ENCODE measurements at places on chromosomes 5 and 9. TPM values are rescaled to one million over a fixed set of nuclear protein-coding genes. Genes with fewer than 3 reads are reported as not detected.
A peak's percentile ranks its signal among the peaks of the same experiment; 100 is the strongest.

DNA sequence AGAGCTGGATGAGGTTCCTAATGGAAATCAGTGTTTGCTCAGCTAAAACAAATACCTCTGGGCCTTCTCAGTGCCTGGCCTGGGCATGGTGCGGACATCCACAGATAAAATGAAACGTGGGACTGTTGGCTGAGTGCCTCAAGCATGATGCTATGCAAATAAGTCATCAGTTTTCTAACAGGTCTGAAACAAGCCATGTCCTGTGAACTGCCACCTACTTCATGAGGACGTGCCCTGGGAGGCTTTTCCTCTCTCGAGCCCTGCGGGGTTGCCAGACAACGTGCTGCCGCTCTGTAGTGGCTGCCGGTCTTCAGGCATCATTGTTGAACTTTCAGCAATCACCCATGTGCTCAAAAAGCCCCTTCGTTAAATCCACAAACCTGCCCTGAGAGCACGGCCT, 240.4 kb upstream of the IRX2 start:
- no peaks in the 10 kb centered on the region for H3K36me3 ChIP-seq
- H3K4me3 ChIP-seq: no peak overlapping the region
- no peak for DNase-seq
- H3K27me3 ChIP-seq: no peaks in the 10 kb centered on the region
- H3K4me1 ChIP-seq: no peaks in the 10 kb centered on the region

Gene CCDC112
- 2.1 TPM for total RNA-seq

Gene SAXO1
- 0.10 TPM for total RNA-seq

Gene FCN2
- not detected for total RNA-seq

GRCh38 chr9:127034691-127035090, 87.7 kb downstream of the ANGPTL2 start:
- peaks cover 6% of the 10 kb centered on the region for H3K27me3 ChIP-seq
- no peaks in the 10 kb centered on the region for H3K36me3 ChIP-seq
- no peak for DNase-seq
- H3K4me3 ChIP-seq: no peak overlapping the region
- no peaks in the 10 kb centered on the region for H3K4me1 ChIP-seq

Gene ANKRD31
- 0.17 TPM for total RNA-seq

Gene PCDHGB5
- total RNA-seq: not detected

GRCh38 chr9:90175865-90176264, 466.8 kb downstream of the DIRAS2 start:
- no peak overlapping the region for H3K4me3 ChIP-seq
- H3K36me3 ChIP-seq: no peaks in the 10 kb centered on the region
- H3K27me3 ChIP-seq: peaks cover 3% of the 10 kb centered on the region
- no peak overlapping the region for H3K27ac ChIP-seq

Gene MBLAC2
- total RNA-seq: 6.1 TPM

DNA sequence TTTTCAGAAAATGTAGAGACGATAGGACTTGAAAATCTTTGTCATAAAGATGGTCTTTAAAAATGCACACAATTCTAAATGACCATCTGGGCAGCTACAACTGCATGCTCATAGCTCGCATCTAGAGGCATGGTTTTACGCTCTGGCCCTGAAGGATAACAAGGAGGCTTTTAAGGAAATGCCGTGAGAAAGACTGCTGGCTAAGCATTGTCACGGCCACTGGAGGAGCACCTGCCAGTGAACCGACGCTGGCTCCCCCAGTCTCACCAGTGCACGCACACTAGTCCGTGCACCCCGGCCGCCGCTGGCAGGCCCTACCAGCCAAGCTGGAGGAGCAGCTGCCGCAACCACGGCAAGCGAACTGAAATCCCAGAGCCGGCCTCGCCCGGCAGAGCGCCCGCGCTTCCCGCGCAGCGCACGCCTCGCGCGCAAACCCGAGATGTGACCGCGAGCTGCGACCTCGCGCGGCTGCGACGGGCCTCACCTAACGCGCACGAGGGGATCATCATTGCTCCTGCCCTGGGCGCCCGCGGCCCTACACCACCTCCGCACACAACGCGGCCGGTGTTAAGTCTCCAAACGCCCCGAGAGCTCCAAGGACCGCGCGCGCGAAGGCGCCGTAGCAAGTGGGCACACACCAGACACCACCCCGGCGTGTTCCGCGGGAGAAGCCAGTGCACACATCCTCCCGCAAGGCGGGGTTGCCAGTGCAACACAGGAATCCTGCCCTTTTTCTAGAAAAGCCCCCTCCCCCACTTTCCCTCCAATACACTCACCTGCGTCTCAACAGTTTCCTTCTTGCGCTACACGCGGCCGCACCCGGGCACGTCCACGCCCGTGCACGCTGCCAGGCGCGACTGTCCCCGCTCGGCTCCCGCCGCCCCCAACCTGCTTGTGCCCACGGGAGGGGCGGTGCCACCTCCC, 5.3 kb downstream of the ELAVL2 start:
- H3K4me3 ChIP-seq: no peak overlapping the region
- H3K27me3 ChIP-seq: peaks cover 32% of the 10 kb centered on the region
- H3K4me1 ChIP-seq: no peaks in the 10 kb centered on the region

- H3K27me3 ChIP-seq: peaks cover 13% of the 10 kb centered on the region
- H3K36me3 ChIP-seq: no peaks in the 10 kb centered on the region
- no peaks in the 10 kb centered on the region for H3K4me1 ChIP-seq
- no peak for DNase-seq
Measured at GRCh38 chr5:57370376-57370775, 112.2 kb downstream of the ACTBL2 start.

GRCh38 chr5:30650311-30650710, 543.2 kb upstream of the CDH6 start:
- no peak for DNase-seq
- no peak overlapping the region for H3K4me3 ChIP-seq
- H3K27me3 ChIP-seq: no peaks in the 10 kb centered on the region
- no peaks in the 10 kb centered on the region for H3K36me3 ChIP-seq
- no peaks in the 10 kb centered on the region for H3K4me1 ChIP-seq

- H3K4me1 ChIP-seq: peaks cover 39% of the 10 kb centered on the region
- H3K27ac ChIP-seq: peak overlapping the region; percentile 58
- H3K36me3 ChIP-seq: peaks cover 2% of the 10 kb centered on the region
- no peak overlapping the region for H3K4me3 ChIP-seq
- DNase-seq: peak; percentile 34
Measured at GRCh38 chr5:157864067-157864466, 5.1 kb upstream of the CLINT1 start.

DNA sequence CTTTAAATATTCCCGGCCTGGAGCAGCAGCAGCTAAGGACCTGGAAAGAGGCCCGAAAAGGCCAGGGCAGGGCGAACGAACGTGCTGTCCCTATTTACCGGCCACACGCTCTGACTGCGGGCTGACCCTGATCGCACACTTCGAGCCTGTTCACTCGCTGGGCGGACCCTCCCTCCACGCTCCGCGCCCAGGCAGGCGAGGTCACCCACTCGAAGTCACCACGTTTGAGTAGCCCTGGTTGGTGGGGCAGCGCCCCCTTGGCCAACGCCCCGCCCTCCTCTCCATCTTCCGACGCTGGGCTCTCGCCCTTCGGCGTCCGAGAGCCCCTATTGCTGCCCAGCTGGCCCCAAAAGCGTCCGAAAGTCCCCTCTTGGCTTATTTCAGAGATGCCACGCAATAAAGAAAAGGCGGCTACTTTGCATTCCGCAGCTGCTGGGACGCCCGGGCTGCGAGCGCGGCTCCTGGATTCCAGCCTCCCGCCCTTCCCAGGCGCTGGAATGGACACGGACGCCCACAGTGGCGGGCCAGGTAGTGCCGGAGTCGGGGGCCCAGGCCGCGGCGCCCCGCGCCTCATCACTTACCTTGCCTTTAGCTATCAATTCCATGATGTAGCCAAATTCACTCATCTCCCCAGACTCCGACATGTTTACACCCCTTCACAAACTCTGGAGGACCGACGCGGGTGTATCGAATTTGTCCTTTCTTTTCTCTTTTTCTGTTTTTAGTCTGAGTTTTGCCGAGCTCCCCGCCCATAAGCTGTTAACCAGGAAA, 9.9 kb upstream of the TRIM36 start:
- H3K36me3 ChIP-seq: no peaks in the 10 kb centered on the region
- H3K27ac ChIP-seq: no peak overlapping the region
- H3K27me3 ChIP-seq: peaks cover 80% of the 10 kb centered on the region
- DNase-seq: no peak
- peaks cover 10% of the 10 kb centered on the region for H3K4me1 ChIP-seq

DNA sequence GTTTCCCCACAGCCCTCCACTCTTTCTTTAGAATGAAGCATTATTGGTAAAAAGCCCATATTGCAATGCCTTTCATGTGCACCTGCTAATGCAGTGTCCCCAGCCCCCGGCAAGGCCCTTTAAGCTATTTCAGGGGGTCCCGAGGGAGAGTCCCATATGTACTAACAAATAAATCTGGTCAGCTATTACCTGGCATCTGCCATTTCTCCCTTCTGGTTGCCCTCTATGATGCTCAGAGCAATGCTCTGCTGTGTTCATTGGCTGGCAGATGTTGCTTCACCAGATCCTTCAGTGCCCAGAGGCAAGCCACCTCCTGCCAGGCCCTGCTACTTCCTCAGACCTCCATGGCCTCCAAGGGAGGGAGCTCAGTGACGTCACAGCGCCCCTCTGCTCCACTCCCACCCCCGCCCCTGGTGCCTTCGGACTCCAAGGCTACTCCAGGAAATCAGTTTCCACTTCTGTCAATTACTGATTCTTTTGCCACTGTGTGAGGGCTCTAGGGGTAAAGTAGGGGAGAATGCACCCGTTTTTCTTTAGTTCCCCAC, 201.1 kb upstream of the GLRA1 start:
- DNase-seq: no peak
- no peak overlapping the region for H3K27ac ChIP-seq
- no peaks in the 10 kb centered on the region for H3K36me3 ChIP-seq
- H3K27me3 ChIP-seq: peaks cover 2% of the 10 kb centered on the region
- no peaks in the 10 kb centered on the region for H3K4me1 ChIP-seq

DNA sequence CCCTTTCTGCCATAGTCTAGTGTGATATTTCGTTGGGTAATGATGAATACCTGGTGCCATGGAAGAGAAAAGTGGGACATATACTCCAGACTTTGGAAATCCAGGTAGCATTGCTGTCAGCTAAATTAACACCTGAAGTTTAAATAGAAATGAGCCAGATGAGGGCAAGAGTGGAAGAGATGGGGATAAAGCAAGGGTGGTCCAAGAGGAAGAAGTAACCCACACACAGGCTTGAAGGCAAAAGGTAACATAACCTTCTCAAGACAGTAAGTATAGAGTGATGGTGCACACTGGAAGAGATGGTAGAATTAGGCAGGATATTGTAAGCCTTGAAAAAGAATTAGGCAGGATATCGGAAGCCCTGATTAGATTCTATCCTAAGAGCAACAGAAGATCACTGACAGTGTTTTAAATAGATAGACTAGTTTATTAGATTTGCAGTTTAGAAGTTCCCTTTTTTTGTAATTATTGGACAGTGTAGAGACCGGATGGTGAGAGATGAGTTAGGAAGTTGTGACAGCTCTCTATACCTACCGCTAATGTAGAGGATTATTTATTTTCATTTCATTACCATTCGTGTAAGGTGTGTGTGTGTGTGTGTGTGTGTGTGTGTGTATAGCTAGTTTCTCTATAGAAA, 16.8 kb downstream of the ANXA1 start:
- H3K27ac ChIP-seq: no peak overlapping the region
- no peaks in the 10 kb centered on the region for H3K27me3 ChIP-seq
